Naive B cell (primary cell): ENCODE measurements at places on chromosomes 3 and 15. TPM values are rescaled to one million over a fixed set of nuclear protein-coding genes. Genes with fewer than 3 reads are reported as not detected.

GRCh38 chr15:92409006-92409405 is 15.3 kb downstream of the ST8SIA2 start:
- no peaks in the 10 kb centered on the region for H3K4me1 ChIP-seq
- H3K4me3 ChIP-seq: no peak overlapping the region
- no peaks in the 10 kb centered on the region for H3K36me3 ChIP-seq
- no peak for DNase-seq

- H3K36me3 ChIP-seq: no peaks in the 10 kb centered on the region
- no peak overlapping the region for H3K4me3 ChIP-seq
- no peak for DNase-seq
- H3K4me1 ChIP-seq: no peaks in the 10 kb centered on the region
- no peak overlapping the region for H3K27ac ChIP-seq
Measured at GRCh38 chr3:13135811-13136321, 62.6 kb upstream of the IQSEC1 start.

GRCh38 chr3:172142051-172142863 is 102.9 kb downstream of the FNDC3B start:
- DNase-seq: peak; percentile 6
- H3K27ac ChIP-seq: no peak overlapping the region
- no peaks in the 10 kb centered on the region for H3K36me3 ChIP-seq
- no peaks in the 10 kb centered on the region for H3K27me3 ChIP-seq

DNA sequence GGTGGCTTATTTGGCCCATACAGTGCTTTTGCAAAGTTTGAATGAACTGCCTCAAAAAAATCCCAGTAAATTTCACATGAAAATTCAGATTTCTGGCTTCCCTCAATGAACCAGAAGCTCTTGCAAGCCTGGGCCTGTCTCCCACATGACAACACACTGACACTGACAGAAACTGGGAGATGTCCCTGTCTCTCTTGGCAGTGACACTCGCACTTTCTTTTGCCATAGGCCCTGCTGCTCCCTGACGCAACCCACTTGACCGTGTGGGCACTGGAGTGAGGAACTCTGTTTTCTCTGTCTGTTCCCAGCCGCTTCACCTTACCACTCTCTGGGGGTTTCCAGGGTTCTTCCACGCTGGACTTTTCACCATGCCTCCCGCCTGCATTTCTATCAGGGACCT is 524.5 kb downstream of the SHQ1 start:
- peak overlapping the region; percentile 7 for H3K27ac ChIP-seq
- peaks cover 8% of the 10 kb centered on the region for H3K36me3 ChIP-seq
- no peak overlapping the region for H3K4me3 ChIP-seq
- no peak for DNase-seq

DNA sequence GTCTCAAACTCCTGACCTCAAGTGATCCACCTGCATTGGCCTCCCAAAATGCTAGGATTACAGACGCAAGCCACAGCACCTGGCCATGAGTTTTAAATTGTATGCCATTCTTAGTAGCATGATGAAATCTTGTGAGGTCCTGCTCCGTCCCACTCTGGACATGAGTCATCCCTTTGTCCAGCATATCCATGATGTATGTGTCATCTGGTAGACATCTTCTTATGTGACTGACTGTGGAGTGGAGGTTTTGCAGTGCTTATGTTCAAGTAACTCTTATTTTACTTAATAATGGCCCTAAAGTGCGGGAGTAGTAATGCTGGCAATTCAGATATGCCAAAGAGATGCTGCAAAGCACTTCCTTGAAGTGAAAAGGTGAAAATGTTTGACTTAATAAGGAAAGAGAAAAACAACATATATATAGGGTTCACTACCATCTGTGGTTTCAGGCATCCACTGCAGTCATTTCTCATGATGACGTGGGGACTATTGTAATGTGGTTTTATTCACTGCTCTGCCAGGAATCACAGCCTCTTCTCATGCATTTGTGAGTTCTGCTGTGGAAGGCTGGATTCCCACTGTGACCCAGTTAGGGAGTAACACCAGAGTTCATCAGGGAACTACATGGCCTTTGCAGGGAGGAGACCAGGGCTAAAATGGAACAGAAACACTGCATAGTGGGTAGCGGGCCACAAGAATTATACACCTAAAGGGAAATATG is 204.6 kb upstream of the STRIT1 start:
- no peak overlapping the region for H3K4me3 ChIP-seq
- DNase-seq: no peak
- no peaks in the 10 kb centered on the region for H3K36me3 ChIP-seq
- H3K27ac ChIP-seq: no peak overlapping the region
- no peaks in the 10 kb centered on the region for H3K27me3 ChIP-seq

DNA sequence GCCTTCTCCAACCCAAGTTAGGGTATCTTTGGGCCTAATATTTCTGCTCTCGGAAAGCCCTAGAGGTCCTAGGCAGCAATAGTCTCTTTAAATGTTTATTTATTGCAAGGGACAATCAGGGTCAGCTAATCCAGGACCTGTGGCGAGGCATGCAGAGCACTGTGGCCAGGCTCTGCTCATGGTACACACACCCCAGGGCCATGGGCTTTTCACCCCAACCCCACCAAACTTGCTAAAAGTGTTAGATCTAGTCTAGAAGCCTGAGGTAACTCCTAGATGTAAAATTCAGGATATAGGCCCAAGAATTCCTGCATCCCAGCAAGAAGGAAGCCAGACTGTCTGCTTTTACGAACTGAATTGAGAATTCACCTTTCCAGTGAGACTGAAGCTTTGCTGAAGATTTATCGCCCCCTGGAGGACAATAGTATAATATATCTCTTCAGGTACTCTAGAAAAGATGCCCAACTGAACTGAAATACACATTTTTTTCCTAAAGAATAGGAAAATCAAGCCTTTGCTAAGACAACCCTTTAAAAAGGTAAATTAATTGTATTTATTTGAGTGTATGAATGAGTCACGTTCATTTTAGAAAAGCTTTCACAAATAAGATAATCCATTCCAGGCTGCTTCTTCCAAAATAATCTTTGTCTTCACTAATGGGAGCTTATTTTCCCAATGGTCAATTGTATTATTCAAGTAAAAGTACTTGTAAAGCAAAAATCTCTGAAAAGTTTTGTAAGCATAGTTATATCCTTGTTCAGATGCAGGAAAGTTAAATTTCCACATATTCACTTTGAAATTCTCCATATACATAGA is 89.8 kb downstream of the LRRC3B start:
- H3K4me1 ChIP-seq: no peaks in the 10 kb centered on the region
- DNase-seq: no peak
- no peak overlapping the region for H3K27ac ChIP-seq
- H3K36me3 ChIP-seq: no peaks in the 10 kb centered on the region

DNA sequence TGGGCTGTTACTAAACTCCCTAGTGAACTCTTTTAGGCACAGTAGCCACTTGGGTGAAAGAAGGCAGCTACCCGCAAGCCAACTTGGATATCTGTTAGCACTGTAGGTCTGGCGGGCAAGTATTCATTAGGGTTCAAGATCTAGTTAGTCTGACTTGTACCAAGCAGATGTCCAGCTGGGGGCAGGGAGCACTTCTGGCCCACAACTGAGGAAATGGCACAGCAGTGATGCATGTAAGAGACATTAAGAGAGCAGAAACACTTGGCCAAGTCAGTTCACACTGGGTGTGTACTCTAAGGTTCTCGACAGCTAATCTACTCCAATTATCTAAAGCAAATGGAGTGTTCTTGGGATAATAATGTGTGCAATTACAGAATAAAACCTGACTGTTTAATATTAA is 131.7 kb downstream of the CTNNB1 start:
- H3K36me3 ChIP-seq: no peaks in the 10 kb centered on the region
- no peaks in the 10 kb centered on the region for H3K27me3 ChIP-seq
- no peak overlapping the region for H3K27ac ChIP-seq
- H3K4me1 ChIP-seq: no peaks in the 10 kb centered on the region
- DNase-seq: no peak

DNA sequence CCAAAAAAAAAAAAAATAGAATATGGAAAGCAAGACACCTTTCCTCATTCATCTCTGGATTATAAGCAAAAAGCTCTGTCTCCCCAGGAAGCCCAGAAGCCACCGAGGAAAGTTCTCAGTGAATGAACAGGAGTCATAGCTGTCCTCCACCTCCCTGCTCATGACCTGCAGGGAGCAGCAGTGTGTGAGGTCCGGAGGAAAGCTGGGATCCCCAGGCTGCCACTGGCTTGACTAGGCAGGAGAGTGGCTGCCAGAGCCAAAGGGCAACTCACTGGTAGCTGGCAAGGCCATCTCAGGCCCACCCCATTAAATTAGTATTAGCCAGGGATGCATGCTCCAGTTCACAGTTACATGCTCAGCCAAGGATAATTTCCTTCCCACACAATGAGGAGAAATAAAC is 191.6 kb upstream of the STT3B start:
- no peaks in the 10 kb centered on the region for H3K27me3 ChIP-seq
- H3K27ac ChIP-seq: no peak overlapping the region
- H3K36me3 ChIP-seq: peaks cover 6% of the 10 kb centered on the region
- no peak for DNase-seq
- no peaks in the 10 kb centered on the region for H3K4me1 ChIP-seq

GRCh38 chr15:65275728-65276126 is 11.0 kb downstream of the PARP16 start:
- peak overlapping the region; percentile 16 for H3K27ac ChIP-seq
- peaks cover 5% of the 10 kb centered on the region for H3K36me3 ChIP-seq
- no peaks in the 10 kb centered on the region for H3K27me3 ChIP-seq
- H3K4me3 ChIP-seq: no peak overlapping the region
- peaks cover 24% of the 10 kb centered on the region for H3K4me1 ChIP-seq
- no peak for DNase-seq

- no peak for DNase-seq
- no peaks in the 10 kb centered on the region for H3K36me3 ChIP-seq
- H3K4me1 ChIP-seq: peaks cover 17% of the 10 kb centered on the region
- peaks cover 19% of the 10 kb centered on the region for H3K27me3 ChIP-seq
Measured at GRCh38 chr15:88174571-88174970, 82.0 kb downstream of the NTRK3 start.

DNA sequence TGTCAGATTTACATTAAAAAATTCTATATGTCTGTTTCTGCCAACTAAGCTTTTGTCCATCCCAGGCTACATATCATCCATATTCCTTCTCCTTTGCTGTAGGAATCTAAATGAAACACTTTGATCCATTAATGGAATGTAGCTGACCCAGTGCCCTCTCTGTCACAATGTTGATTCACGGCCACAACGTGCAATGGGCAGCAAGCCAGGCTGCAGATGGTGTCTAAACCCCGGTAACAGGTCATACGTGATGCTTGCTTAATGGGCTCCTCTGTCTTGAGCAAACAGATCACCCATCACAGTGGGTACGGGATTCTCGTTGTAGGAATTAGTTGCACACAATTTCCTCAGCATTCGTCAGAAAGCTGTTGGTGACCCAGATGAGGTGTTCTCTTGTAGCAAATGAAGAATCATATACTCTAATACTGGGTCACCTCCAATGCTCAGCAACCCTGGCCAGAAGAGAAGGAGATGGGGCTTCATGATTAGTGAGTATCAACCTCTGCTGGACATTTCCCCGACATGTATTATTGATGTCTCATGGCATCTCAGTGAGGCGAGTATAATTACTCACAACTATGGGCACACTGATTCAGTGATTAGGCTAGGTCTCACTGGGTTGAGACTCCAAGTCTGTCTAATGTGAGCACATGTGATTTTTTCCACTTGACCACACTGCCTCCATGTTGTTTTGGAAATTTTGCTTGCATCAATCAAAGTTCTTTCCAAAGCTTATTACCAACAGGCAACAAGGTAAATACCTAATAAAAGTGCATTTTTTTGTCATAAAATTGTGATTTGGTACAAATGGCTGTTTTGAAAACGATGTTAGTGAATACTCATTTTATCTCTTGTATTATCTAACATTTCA is 12.9 kb upstream of the DCBLD2 start:
- H3K4me1 ChIP-seq: no peaks in the 10 kb centered on the region
- H3K27ac ChIP-seq: no peak overlapping the region
- no peak overlapping the region for H3K4me3 ChIP-seq
- peaks cover 7% of the 10 kb centered on the region for H3K36me3 ChIP-seq

GRCh38 chr3:139687431-139687830 is 9.7 kb upstream of the NMNAT3 start:
- H3K36me3 ChIP-seq: no peaks in the 10 kb centered on the region
- no peak for DNase-seq
- no peak overlapping the region for H3K27ac ChIP-seq
- no peak overlapping the region for H3K4me3 ChIP-seq
- peaks cover 35% of the 10 kb centered on the region for H3K27me3 ChIP-seq

DNA sequence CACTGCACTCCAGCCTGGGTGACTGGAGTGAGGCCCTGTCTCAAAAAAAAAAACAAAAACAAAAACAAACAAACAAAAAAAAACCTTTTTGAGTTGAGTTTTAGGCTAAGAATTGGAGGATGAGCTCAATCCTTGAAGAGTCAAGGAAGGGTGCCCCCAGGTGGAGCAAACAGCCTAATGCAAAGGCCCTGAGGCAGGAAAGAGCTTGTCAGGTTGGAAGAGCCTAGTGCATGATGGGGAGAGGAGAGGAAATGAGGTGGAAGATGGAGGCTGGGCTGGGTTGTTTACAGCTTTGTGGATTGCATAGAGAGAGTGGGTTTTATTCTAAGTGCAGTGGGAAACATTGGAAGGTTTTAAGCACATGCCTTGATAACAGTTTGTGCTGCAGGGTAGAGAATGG is 2.1 kb upstream of the SNX22 start:
- DNase-seq: no peak
- no peaks in the 10 kb centered on the region for H3K36me3 ChIP-seq
- H3K27me3 ChIP-seq: no peaks in the 10 kb centered on the region
- H3K4me3 ChIP-seq: peak overlapping the region; percentile 92
- no peak overlapping the region for H3K27ac ChIP-seq
- H3K4me1 ChIP-seq: peaks cover 37% of the 10 kb centered on the region

DNA sequence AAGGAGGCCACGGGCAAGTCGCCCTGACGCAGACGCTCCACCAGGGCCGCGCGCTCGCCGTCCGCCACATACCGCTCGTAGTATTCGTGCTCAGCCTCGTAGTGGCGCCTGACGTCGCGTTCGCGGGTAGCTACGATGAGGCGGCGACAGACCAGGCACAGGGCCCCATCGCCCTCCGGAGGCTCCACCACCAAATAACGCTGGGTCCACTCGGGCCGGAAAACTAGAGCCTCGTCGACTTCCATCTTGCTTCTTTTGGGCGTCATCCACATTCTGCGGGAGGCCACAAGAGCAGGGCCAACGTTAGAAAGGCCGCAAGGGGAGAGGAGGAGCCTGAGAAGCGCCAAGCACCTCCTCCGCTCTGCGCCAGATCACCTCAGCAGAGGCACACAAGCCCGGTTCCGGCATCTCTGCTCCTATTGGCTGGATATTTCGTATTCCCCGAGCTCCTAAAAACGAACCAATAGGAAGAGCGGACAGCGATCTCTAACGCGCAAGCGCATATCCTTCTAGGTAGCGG is at the start of gene EPM2AIP1:
TSS of gene EPM2AIP1 (minus strand) at position 326 of the 520 bp plus-strand sequence. CDS start at position 272, 54 bp downstream.
- no peak within 1 kb of the TSS for H3K27ac ChIP-seq
- DNase-seq: no peak
- peaks cover 12% of the 10 kb centered on the region for H3K36me3 ChIP-seq
- H3K4me3 ChIP-seq: no peak within 1 kb of the TSS
- H3K4me1 ChIP-seq: peaks cover 22% of the 10 kb centered on the region
- no peaks in the 10 kb centered on the region for H3K27me3 ChIP-seq

- H3K27ac ChIP-seq: no peak overlapping the region
- no peak for DNase-seq
- no peak overlapping the region for H3K4me3 ChIP-seq
- no peaks in the 10 kb centered on the region for H3K27me3 ChIP-seq
Measured at GRCh38 chr3:27094721-27095120, 274.5 kb downstream of the NEK10 start.

AMIGO3 gene
- not detected for polyA plus RNA-seq

TSEN2 gene
- polyA plus RNA-seq: 9.6 TPM

MESP1 gene
- 0.68 TPM for polyA plus RNA-seq

TM4SF4 gene
- not detected for polyA plus RNA-seq

POPDC2 gene
- polyA plus RNA-seq: 4.0 TPM

ATP13A5 gene
- not detected for polyA plus RNA-seq

TIMP4 gene
- polyA plus RNA-seq: not detected

GPR176 gene
- not detected for polyA plus RNA-seq

GOLGA6L24 gene
- not detected for polyA plus RNA-seq

DPPA2 gene
- not detected for polyA plus RNA-seq
